ENCODE measurements at places on chromosomes 4 and X.

- no peaks in the 10 kb centered on the region for H3K36me3 ChIP-seq
- no peak for DNase-seq
- H3K4me3 ChIP-seq: no peak overlapping the region
- H3K27ac ChIP-seq: no peak overlapping the region
Observed at GRCh38 chr4:140790765-140791164, 34.6 kb upstream of the TBC1D9 start.

DNA sequence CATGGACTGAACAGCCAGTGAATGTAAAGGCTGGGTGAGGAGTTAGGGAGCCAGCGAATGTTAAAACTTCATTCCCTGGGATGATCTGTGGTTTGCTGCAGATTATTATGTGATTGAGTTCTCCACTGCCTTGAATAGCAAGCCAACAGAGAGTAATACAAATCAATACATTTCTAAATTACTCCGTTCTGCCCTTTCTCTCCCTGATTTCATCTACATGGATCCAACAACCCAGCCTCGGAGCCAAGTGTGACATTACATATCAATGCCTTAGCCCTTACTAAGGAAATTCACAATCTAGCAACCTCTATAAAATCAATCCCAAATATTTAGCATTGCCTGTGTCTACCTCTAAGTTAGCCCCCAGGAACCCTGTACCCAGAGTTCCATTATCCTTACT is 11.0 kb downstream of the HSD17B13 start:
- H3K4me3 ChIP-seq: no peak overlapping the region
- peaks cover 4% of the 10 kb centered on the region for H3K36me3 ChIP-seq
- H3K27ac ChIP-seq: no peak overlapping the region
- no peak for DNase-seq

DNA sequence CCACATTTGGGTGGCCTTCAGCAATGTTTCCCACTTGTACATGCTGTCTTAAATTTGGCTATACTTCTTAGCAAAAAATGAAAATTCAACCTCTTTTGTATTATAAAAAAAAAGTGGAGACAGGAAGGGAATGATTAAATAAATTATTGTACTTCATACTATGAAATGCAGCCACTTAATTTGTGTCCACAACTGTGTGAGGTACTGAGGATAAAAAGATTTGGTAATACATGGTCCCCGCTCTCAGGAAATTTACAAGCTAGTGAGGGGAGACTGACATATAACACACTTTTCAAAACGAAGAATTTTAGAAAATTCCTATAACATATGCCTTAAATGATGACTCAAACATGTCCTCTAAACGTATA is 105.0 kb downstream of the HNRNPD start:
- H3K4me1 ChIP-seq: peaks cover 9% of the 10 kb centered on the region
- H3K27me3 ChIP-seq: peaks cover 9% of the 10 kb centered on the region
- H3K36me3 ChIP-seq: no peaks in the 10 kb centered on the region
- H3K4me3 ChIP-seq: no peak overlapping the region

- no peaks in the 10 kb centered on the region for H3K4me1 ChIP-seq
- no peak overlapping the region for H3K27ac ChIP-seq
- no peak for DNase-seq
- peaks cover 5% of the 10 kb centered on the region for H3K27me3 ChIP-seq
Observed at GRCh38 chrX:112643721-112644120, 36.0 kb downstream of the LHFPL1 start.

GRCh38 chr4:48027653-48028052 is 11.1 kb downstream of the NIPAL1 start:
- H3K27me3 ChIP-seq: peaks cover 3% of the 10 kb centered on the region
- H3K36me3 ChIP-seq: peaks cover 3% of the 10 kb centered on the region
- no peaks in the 10 kb centered on the region for H3K4me1 ChIP-seq
- no peak overlapping the region for H3K27ac ChIP-seq

DNA sequence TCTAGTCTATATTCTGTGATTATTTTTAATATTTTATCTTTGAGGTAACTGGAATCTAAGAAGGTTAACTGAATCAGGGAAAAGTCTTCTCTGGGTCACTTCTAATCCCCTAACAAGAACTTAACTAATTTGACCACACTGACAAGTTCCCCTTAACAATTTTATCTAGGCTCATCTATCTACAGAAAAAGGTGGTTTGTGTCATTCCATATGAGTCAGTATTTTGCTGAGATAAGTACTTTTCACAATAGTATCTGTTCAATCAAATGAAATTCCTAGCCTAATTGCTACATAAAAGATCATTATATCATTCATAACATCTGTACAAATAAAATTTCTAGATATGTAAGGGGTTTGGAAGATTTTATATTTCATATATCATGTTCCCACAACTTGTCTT is 45.6 kb downstream of the COL25A1 start:
- peaks cover 1% of the 10 kb centered on the region for H3K27me3 ChIP-seq
- H3K36me3 ChIP-seq: no peaks in the 10 kb centered on the region
- H3K27ac ChIP-seq: no peak overlapping the region

DNA sequence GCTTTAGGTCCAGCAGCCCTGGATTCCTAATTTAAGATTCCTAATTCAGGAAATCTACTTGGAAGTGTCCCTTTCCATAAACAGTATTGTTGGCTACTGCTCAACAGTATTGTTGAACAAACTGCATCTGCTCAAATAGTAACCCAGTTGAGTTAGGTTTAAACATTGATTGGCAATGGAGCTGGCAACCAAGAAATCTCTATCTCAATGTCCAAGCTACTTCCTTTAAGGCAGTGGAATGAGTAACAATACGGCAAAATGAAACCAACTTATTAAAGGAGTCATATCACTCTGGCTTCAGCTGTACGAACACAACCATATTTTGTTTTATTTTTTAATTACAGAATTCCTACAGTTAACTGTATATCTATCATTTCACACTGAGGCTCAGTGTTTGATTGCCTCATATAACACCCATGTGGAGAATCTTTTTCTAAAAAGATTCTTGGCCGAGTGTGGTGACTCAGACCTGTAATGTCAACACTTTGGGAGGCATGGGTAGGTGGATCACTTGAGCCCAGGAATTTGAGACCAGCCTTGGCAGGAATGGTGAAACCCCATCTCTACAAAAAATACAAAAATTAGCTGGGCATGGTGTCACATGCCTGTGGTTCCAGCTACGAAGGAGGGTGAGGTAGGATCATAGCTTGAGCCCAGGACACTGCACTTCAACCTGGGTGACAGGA is 71.7 kb upstream of the IL13RA1 start:
- no peaks in the 10 kb centered on the region for H3K4me1 ChIP-seq
- H3K27ac ChIP-seq: no peak overlapping the region

DNA sequence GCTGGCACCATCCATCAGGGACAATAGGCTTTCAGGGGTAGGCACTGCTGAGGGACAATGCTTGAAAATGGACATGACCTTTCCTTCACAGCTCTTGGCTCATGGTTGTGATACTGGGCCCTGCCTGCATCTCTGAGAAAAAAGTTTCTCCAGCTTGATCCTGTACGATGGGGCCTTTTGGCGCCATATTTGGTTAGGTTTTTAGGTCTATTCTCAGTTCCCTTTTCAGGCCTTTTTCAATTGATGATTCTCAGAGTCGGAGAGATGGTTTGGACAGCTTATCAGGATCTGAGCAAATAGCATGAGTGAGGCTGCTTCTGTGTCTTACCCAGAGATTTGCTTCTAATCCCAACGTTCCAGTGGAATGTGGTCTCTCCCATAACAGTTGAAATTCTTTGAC is 141.6 kb downstream of the ZNF518B start:
- DNase-seq: no peak
- no peak overlapping the region for H3K27ac ChIP-seq
- H3K27me3 ChIP-seq: peaks cover 2% of the 10 kb centered on the region
- no peaks in the 10 kb centered on the region for H3K4me1 ChIP-seq

- H3K4me1 ChIP-seq: no peaks in the 10 kb centered on the region
- H3K4me3 ChIP-seq: no peak overlapping the region
- no peaks in the 10 kb centered on the region for H3K36me3 ChIP-seq
Observed at GRCh38 chr4:110484767-110485166, 8.8 kb downstream of the ENPEP start.

- H3K27ac ChIP-seq: no peak overlapping the region
- peaks cover 8% of the 10 kb centered on the region for H3K4me1 ChIP-seq
- no peaks in the 10 kb centered on the region for H3K36me3 ChIP-seq
- no peak overlapping the region for H3K4me3 ChIP-seq
- DNase-seq: no peak
- H3K27me3 ChIP-seq: peaks cover 4% of the 10 kb centered on the region
Observed at GRCh38 chrX:53239474-53239873, 14.5 kb upstream of the KDM5C start.

DNA sequence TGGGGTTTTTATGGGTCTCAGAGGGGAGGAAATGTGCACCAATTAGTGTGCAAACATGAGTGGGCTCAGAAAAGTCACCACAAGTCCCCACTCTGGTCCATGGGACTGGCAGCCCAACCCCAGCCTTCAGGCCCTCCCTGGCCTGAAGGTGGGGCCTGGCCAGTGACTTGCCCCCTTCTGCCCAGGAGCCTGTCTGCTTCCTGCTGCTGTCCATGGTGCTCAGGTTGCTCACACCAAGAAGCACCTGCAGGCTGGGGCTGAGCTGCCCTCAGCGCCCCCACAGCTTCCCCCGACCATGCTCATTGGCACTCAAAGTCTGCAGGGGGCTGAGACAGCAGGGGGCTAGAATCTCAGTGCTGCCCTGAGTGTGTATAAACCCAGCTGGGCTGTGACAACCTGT is 30.6 kb upstream of the GC start:
- H3K4me1 ChIP-seq: no peaks in the 10 kb centered on the region
- H3K27me3 ChIP-seq: no peaks in the 10 kb centered on the region
- H3K27ac ChIP-seq: no peak overlapping the region
- no peak overlapping the region for H3K4me3 ChIP-seq

DNA sequence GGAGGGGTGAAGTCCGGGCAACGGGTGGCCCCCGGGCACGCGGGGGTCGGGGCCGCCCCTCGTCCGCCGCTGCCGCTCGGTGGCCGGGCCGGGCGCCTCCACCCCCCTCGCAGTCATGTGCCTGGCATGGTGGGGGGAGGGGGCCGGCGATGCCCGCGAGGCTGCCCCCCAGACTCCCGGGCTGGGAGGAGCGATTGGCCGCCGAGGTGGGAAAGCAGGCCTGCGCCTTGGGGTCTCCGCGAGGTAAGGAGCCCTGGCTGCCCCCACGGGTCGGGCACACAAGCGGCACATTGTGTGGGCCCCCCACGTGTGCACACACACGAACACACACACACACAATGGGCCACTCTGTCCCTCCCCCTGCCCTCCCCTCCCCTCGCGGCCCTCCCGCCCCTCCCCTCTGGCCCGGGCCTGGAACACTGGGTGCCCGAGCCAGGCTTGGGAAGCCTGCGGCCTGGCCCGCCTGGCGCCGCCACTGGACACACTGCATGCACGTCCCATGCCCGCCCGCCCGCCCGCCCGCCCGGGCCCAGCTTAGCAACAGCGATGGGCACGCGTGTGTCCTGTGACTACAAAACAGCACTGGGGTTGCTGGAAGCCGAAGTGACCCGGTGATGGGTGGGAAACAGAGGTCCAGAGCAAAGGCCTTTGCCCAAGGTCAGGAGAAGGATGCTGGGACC is 1.3 kb downstream of the SLC6A8 start:
- peaks cover 8% of the 10 kb centered on the region for H3K27me3 ChIP-seq
- no peak for DNase-seq
- no peak overlapping the region for H3K27ac ChIP-seq
- no peaks in the 10 kb centered on the region for H3K36me3 ChIP-seq
- no peak overlapping the region for H3K4me3 ChIP-seq
- H3K4me1 ChIP-seq: no peaks in the 10 kb centered on the region

GRCh38 chrX:143461606-143462005 is 55.7 kb downstream of the SPANXN3 start:
- no peak overlapping the region for H3K27ac ChIP-seq
- no peaks in the 10 kb centered on the region for H3K4me1 ChIP-seq
- DNase-seq: no peak
- H3K36me3 ChIP-seq: no peaks in the 10 kb centered on the region
- H3K4me3 ChIP-seq: no peak overlapping the region
- H3K27me3 ChIP-seq: no peaks in the 10 kb centered on the region

GRCh38 chr4:120723986-120724385 is 198.5 kb downstream of the PRDM5 start:
- peaks cover 3% of the 10 kb centered on the region for H3K27me3 ChIP-seq
- H3K4me1 ChIP-seq: no peaks in the 10 kb centered on the region
- no peak for DNase-seq
- H3K4me3 ChIP-seq: no peak overlapping the region
- no peaks in the 10 kb centered on the region for H3K36me3 ChIP-seq
- no peak overlapping the region for H3K27ac ChIP-seq

- no peak overlapping the region for H3K27ac ChIP-seq
- H3K4me1 ChIP-seq: no peaks in the 10 kb centered on the region
- peaks cover 1% of the 10 kb centered on the region for H3K27me3 ChIP-seq
- H3K36me3 ChIP-seq: peaks cover 11% of the 10 kb centered on the region
- no peak overlapping the region for H3K4me3 ChIP-seq
Observed at GRCh38 chr4:7581477-7581876, 146.7 kb upstream of the PSAPL1 start.

- H3K27me3 ChIP-seq: no peaks in the 10 kb centered on the region
- no peak for DNase-seq
- peaks cover 38% of the 10 kb centered on the region for H3K4me1 ChIP-seq
- no peak overlapping the region for H3K27ac ChIP-seq
Observed at GRCh38 chr4:141643557-141643956, 7.2 kb downstream of the IL15 start.

- peaks cover 11% of the 10 kb centered on the region for H3K27me3 ChIP-seq
- no peaks in the 10 kb centered on the region for H3K4me1 ChIP-seq
- no peak overlapping the region for H3K4me3 ChIP-seq
- no peak for DNase-seq
Observed at GRCh38 chr4:77104791-77105540, 29.2 kb upstream of the CCNI start.
